K562 (cell line): ENCODE measurements at places on chromosomes 7 and 10.

DNA sequence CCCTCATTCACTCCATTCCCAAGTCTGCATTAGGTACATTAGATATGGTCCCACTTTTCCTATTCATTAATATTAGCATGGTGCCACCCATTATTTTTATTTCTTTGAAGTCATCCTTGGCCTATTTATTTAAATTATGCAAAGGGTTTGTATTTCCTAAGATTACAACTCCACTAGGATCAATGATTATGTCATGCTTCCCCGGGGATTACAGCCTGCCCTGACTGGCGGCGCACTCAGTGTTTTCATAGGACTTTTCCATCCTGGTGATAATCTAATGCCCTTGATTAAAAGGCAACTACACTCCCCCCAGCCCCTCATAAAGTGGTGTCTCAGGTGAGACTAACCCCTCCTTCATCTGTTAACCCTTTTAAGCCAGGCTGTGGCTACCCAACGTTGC lies 187.2 kb downstream of the POU6F2 start:
- no peak for DNase-seq

DNA sequence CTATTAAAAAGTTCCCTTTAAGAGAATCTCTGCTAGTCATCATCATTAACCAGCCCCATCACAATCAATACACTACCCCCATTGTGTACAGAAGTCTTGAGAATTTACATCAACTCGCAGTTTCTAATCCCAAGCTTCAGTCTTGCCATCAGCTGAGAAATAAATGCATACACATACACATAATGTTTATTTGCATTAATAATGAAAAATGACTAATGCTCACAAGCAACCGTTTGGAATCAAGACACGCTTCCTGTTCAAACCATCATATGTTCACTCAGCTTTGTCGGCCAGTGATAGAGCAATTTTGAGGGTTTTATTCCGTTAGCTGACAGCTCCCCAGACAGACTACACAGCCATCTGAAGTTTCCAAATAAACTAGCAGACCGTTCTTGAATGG lies 287.1 kb downstream of the SFMBT2 start:
- no peak for DNase-seq

DNA sequence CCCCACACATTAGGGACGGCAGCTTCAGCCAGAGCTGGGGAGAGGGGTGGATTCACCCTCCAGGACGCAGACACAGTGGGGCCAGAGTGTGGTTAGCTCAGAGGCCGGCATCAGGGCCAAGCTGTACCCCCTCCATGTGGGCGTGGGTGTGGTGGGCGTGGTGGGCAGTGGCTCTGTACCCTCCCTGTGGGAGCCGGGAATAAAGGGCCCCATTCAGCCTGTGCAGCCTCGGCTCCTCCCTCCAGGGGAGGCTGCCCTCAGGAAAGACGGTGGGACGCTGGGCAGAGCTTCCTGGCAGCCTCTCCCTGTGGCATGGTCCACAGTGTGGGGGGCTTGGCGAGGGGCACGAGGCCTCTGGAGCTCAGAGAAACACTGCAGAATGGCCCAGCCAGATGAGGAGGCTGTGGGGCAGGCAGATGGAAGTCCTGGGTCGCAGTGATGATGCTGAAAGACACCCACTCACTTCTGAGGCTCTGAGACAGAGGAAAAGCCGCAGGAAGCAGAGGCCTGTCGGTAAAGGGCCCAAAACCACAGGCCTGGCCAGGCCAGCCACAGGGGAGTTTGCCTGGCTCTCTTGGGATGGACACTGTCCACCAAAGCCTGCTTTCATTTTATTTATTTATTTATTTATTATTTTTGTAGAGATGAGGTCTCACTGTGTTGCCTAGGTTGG lies 108.0 kb downstream of the SH3PXD2A start:
- DNase-seq: no peak

- no peak for DNase-seq
Observed at GRCh38 chr7:83178066-83178465, 15.4 kb upstream of the PCLO start.

DNA sequence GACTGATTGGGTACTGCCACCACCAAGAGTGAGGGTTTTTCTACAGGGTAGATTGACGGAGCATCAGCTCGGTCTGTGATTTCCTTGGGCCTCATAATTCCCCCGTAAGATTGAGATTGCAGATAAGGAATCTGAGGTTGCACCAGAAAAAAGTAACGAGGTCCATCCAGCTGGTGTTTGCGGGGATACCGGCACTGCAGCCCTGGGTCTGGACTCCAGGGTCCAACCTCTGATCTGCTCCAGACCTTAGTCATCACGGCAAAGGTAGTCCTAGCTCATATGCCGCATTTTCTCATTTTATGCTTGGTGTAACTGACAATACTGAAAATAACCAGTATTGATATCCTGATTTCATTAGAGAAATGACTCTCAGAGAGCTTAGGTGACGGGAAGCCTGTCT lies 3.9 kb downstream of the CARD11 start:
- no peak for DNase-seq

DNA sequence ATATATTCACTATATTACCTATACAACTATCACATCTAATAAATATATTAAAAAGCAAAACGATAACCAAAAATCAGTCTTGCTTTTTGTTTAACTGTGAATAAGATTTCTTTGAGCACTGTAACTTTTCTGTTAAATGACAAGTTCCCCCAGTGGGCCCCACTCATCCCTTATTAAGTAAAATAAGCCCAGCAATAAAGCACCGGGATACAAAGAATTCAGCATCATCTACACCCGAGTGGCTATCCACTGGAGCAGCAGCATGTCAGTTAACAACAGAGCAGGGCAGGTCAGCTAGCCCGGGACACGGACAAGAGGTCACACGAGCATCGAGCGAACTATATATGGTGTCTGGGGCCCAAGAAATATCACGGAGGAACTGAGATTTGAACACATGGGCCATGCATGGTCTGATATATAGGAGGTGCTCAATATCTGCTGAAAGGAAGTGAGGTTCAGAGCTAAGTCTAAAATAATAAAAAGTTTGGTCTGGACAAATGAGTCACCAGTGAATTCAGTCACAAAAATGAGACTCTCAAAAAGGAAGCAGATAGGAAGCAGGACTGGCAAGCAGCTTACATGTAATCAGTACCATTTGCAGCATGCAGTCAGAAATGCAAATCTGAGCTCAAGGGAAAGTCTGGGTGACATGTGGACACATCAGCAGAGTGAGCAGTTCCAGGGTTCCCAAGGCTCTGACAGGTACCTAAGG lies 4.1 kb downstream of the ERCC6 start:
- DNase-seq: no peak

GRCh38 chr10:90658791-90659190 lies 199.0 kb downstream of the HTR7 start:
- DNase-seq: no peak

- DNase-seq: no peak
Observed at GRCh38 chr7:32564542-32564941, 69.3 kb downstream of the AVL9 start.

DNA sequence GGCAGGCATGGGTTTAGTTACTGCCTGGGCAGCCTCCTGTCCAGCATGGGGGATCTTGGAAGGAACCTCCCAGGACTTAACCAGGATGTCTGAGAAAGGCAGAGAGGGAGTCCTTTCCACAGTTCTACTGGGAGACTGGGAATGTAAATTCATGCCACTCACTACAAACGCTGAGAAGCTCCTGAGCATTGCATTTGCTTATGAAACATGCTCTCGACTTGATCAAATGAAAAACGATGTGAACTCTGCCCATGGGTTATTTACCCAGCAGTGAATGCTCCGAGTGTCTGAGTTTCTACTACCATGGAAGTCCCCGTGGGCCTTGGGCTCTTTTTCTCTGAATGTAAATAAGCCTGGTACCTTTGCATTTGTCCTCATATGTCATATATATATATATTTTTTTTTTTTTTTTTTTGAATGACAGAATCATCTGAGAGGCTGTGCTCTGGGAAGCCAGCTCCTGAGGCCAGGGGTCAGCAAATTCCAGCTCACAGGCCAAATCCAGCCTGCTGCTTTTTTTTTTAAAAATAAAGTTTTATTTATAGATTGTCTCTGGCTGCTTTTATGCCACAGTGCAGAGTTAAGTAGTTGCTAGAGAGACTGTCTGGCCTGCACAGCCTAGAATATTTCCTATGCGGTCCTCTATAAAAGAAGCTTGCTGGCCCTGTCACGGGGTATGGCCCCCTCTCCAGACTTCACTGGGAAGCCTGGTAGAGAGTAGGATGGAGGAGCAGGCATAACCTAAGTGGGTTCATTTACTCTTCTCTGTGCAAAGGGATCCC lies 21.4 kb upstream of the RAPGEF5 start:
- DNase-seq: no peak

DNA sequence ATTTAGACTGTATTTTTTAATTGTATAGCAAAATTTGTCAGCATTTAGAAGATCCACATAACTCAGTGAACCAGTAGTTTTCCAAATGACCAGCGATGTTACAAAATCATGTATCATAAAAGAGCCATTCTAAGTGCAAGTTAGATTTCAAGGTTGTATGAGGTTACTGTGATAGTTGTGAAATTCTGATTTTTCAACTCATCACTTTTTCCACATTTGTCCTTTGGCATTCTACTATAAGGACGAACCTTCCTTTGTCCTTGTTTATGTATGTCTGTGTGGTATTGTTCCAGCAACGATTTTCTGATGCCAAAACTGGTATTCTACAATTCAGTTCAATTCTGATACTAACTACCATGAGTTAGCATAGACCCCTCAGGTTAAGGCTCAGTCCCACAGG lies 64.2 kb downstream of the TAX1BP1 start:
- DNase-seq: no peak

DNA sequence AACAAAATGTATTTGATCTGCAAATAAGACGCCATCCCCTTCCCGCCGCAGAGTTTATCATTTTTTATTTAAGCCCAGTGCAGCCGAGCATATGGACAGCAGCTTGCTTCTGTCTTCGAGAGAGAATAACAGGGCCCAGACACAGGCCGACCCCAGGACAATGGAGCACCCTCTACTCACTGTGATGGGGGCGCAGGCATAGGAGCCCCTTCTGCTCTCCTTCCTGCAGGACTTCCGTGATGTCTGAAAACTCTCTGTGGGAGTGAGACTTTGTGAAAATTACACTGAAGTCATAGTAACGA lies 134.8 kb downstream of the OAT start:
- no peak for DNase-seq

- peak; percentile 46 for DNase-seq
Observed at GRCh38 chr7:141737118-141737835, 881 bp upstream of the SSBP1 start.

DNA sequence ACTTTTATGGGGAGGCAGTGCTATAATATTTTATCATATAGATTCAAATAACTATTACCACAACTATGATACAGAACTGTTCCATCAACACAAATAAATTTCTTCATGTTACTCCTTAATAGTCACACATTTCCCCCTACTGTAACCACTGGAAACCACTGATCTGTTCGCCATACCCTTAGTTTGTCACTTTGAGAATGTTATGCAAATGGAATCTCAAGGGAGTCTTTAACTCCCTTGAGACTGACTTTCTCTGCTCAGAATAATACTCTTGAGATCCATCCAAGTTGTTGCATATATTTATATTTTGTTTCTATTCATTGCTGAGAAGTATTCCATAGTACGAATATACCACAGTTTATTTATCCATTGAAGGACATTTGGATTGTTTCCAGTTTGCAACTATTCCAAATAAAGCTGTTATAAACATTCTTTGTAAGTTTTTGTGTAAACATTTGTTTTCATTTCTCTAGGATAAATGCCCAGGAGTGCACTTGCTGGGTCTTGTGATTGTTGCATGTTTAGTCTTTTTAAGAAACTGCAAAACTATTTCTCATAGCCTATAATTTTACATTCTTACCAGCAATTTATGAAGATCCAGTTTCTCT lies 19.7 kb upstream of the PON2 start:
- DNase-seq: no peak

- peak; percentile 29 for DNase-seq
Observed at GRCh38 chr7:108459922-108460551, 3.8 kb upstream of the NRCAM start.

- DNase-seq: no peak
Observed at GRCh38 chr10:121880895-121881294, 46.9 kb downstream of the ATE1 start.

GRCh38 chr7:117043108-117043825 lies 90.0 kb downstream of the ST7 start:
- DNase-seq: no peak

- DNase-seq: no peak
Observed at GRCh38 chr7:84085998-84086397, 108.6 kb downstream of the SEMA3A start.

DNA sequence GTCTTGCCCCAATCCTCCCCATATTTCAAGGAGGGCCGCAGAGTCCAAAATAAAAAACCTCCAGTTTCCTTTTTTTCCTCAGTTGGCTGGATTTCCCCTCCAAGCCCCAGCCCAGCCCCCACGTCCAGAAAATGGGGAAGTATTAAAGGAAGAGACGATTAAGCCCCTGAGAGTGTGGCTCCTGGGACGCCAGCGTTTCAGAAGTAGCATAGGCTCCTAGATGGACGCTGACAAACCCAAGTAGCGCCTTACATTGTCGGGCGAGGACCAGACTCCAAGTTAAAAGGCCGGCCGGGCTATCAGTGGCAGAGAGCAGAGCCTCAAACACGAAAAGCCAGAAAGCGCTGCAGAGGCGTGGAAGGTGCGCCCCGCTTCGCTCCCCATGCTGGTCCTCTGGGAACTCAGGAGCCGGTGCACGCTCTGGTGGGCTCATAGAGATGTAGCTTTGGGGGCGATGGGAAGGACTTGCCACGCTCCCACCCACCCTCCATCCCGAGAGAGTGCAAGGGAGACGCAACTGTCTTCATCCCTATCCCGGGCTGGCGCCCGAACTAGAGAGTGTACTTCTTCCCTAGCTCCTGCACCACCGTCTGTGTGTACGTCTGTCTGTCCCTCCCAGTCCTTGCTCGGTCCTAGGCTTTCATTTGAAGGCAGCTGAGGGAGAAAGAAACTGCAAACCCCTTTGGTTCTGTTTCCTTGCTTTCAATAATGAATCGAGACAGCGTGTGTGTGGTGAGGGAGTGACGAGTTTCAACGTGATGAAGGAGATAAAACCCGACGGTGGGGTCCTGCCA lies 6.3 kb upstream of the EMX2 start:
- no peak for DNase-seq

GRCh38 chr7:151186640-151187408 lies at the start of gene ASB10:
Gene ASB10 (minus strand): TSS chr7:151187250. CDS start chr7:151187130, 120 bp downstream.
- DNase-seq: no peak

GRCh38 chr7:19353180-19353579 lies 208.0 kb upstream of the FERD3L start:
- DNase-seq: no peak

DNA sequence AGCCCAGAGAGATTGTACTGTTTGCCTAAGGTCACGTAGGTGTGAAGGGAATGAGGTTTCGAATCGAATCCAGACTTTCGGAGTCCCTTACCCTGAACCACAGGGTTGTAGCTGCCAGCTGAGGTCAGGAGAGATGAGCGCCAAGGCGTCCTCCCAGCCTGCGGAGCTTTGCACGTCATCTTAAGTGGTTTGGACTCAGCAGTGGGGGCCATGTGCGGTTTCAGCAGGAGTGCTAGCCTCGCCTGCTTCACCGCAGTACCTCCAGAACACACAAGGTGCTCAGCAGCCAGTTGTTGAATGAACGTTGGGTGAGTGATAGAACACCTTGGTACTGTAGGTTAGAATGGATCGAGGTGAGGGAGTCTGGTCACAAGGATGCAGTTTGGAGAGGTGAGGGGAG lies 74.9 kb upstream of the PPIF start:
- DNase-seq: no peak

- DNase-seq: no peak
Observed at GRCh38 chr7:90817151-90817550, 221.0 kb downstream of the CDK14 start.
